ENCODE measurements at places on chromosomes 11 and 22.

DNA sequence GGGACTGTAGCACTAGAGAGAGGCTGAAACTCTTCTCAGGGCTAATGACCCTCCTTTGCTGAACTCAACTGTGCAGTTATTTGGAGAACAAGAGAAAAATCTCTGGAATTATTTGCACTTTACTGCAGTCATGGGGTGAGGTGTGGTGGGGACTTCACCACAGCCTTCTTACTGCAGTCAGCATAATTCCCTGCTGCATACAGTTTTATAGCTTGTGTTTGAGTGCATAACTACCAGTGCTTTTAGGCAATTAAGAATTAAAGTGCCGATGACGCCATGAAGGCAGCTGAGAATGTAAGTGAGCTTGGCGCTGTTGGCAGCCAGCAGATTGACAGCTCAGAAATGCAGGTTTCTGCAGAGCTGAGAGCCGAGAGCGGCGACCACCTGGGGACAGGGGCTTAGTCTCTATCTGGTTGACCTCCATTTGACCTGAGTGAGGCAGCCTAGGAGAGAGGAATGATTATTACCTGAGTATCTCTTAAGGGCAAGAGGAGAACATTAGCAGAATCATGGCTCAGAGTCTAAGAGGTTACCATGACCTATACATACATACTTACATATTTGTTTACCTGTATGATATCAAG is 830.0 kb downstream of the NTM start:
- DNase-seq = no peak

DNA sequence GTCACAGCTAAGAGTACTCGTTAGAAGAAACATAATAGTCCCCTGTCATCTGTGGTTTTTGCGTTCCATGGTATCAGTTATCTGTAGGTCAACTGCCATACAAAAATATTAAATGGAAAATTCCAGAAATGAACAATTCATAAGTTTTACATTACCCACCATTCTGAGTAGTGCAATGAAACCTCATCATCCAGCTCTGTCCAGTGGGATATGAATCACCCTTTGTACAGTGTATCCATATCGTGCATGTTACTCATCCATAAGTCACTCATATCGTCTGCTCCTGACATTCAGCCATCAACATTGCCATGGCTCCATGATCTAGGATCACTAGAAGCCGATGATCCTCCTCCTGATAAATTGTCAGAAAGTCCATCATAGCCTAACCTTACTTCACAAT is 174.9 kb upstream of the C11orf87 start:
- no peak for DNase-seq

- DNase-seq = no peak
Measured at GRCh38 chr11:125253795-125254525, 89.4 kb downstream of the PKNOX2 start.

GRCh38 chr11:69013009-69013951 is at the start of gene MRGPRF:
TSS of gene MRGPRF (minus strand) at chr11:69013246. CDS start at chr11:69009901, 3,345 bp downstream.
- peak; percentile 98 for DNase-seq

DNA sequence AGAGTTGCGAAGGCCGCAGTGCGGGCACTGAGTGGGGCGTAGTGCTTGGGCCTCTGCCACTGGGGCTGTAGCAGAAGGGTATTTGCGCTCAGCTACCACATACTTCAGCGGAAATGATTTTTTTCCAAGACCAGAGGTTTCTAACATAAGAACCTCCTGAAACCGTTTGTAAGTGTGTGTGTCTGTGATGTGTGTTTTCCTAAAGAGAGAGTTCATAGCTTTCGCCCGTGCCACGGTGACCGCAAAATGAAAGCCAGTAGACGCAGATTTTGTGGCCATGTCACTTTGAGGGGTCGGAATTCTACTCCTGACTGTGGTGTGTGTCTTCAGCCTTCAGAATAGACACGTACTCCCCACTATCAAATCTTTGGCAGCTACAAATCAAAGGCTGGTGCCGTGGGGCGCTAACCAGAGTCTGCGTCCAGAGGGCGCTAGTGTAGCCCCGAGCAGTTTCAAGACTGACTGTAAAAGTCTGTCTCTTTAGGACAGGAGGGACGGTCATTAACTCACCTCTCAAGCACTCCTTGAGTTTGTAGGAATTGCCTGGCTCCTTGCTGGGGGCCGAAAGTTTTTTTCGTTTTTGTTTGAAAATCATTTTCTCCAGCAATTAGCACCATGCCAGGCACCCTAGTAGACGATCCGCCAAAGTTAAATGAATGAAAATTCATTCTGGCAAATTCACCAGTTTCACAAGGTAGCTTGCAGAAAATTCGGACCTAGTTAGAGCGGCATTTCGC is 2.5 kb upstream of the CALCA start:
- no peak for DNase-seq

DNA sequence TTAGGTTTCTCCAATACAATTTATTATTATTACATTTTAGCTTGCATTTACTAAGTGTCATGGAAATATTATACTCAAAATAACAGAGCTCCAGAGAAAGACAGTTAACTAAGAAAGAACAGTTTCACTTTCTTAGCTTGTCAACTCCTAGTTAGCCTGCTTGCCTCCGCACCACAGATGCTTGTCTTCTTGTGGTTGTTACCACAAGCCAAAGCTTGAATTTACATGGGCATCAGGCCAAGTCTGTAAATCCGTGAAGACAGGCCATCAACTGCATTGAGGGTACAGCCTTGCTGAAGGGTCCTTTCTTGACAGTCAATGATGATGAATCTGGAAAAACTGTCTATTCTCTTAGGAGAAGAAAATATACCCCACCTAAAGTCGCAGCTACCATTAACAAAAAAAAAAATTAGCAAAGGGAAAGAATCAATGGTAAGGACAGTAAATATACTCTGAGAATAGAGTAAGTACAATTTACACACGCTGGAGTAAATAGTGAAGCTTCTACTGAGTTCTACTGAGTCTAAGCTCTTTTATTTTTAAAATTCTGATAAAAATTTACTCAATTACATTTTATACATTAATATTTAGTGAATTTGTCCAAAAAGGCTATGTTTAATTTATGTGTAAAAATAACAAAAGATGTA is 15.6 kb upstream of the DENND5A start:
- peak; percentile 6 for DNase-seq

- DNase-seq = no peak
Measured at GRCh38 chr11:14119357-14119756, 156.8 kb downstream of the SPON1 start.

GRCh38 chr11:65917434-65918210 is 1.2 kb downstream of the C11orf68 start:
- no peak for DNase-seq

DNA sequence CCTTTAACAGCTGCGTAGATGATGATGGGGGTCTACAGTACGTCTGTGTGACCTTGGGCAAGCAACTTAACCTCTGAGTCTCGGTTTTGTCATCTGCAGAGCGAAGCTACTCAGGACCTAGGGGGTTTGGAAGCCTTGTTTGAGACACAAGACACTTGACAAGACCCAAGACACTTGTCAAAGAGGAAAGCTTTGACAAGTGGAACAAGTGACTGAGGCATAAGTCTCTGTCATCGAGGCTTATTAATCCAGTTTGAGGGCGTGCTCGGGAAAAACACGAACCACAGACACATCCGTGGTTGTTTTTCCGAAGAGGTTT is 732 bp upstream of the PC start:
- DNase-seq = no peak

DNA sequence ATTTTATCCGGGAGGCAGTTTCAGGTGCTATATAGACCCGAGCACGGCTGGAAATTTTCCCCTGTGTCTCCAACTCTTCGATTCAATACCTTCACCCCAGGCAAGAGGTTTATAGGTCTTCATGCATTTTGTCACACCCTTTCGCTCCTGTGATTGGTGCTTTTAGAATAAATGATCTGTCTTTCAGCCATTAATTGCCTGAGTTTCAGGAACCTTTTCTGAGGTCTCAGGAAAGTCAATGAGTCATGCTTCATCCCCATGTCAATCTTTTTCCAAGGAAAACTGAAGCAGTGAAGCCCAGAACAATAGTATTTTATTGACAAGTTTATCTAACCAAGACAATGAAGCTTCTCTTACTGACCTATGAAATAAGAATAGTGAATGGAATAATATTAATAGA is 29.9 kb downstream of the FAM181B start:
- no peak for DNase-seq

Data from vagina (tissue), 2 donors.